Right renal cortex interstitium (tissue), 3 donors: ENCODE measurements at places on chromosomes 3 and 15. TPM values are rescaled to one million over a fixed set of nuclear protein-coding genes. Genes with fewer than 3 reads are reported as not detected.

- DNase-seq: no peak
Measured at GRCh38 chr3:45026957-45027356, 854 bp downstream of the CLEC3B start.

- DNase-seq: no peak
Measured at GRCh38 chr3:156681002-156681401, 6.6 kb downstream of the TIPARP start.

DNA sequence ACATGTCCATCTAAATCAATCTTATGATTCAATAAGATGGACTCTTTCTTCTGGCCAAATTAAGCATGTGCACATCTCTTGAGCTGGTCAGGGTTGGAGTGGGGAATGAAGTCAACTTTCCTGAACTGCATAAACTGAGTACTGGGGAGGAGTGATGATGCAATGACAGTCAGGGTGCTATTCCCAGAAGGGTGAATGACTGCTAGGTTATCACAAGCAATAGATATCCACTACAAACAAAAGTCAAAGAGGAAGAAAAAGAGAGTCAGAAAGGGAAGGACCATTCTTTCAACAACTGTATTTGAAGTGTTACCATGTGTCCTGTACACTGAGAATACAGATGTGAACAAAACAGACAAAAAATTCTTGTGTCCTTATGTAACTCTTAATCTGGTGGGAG, 70.0 kb downstream of the ALCAM start:
- DNase-seq: no peak

DNA sequence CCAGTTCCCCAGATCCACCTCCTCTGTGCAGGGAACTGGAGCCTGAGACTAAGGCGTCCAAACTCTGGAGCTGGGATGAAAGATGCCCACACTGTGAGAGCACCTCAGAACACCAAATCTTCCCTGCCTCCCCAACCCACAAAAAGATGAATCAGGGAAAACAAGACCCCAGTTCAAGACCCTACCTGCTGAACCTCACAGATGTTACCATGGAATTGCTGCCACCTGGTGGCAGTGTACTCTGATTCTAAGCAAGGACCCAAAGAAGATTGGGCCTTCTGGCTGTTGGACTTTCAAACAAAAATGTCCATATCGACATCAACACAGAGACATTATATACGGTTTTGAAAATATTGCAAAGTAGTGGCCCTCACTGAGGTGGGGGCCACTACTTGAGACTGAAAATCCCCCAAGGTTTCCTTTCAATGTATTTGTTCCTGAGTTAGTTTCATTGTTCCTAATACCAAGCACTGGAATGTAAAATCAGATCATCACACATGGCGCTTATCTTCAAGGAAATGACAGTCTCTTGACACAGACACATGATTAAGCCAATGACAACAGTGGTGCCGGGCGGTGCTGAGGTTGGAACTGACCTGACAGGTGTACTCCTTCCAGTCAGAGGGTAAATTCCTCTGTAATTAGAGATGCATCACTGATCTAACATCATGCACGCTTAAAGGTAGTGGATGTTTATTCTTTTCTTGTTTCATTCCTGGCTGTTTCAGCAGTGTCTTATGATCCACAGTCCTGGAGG, 67.6 kb downstream of the SLC6A11 start:
- no peak for DNase-seq

Gene LYZL4
- not detected for polyA plus RNA-seq

Gene DUOXA2
- polyA plus RNA-seq: not detected
